ENCODE measurements at places on chromosomes 6 and 20.

GRCh38 chr20:17819395-17820093 is 119.8 kb downstream of the BANF2 start:
- no peak for DNase-seq

DNA sequence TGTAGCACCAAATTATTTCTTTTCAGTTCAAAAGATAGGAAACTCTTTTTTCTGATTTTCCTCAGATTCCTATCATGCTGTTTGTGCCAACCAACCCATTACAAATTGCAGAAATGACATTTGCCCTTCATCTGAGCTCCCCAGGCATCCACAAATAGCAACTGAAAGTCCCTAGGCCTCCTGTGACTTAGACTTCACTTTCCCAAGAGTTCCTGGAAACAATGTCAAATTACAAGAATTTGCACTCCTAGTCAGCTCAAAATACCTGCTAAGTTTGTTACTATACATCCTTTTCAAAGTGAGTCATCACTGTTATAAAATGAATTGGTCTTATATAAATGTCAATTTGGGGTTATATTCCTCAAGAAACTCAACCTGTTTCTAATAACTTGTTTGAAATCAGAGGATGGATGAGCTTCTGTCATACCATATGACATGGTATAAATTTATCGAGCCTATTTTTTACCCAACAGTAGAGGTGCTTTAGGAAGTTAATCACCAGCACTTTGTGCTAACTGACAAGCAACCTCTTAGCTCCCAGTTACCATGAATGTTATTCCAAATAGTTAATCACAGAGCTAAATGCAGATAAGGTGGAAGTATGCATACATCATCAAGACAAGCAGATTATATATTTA is 256.5 kb downstream of the HACE1 start:
- DNase-seq = no peak

DNA sequence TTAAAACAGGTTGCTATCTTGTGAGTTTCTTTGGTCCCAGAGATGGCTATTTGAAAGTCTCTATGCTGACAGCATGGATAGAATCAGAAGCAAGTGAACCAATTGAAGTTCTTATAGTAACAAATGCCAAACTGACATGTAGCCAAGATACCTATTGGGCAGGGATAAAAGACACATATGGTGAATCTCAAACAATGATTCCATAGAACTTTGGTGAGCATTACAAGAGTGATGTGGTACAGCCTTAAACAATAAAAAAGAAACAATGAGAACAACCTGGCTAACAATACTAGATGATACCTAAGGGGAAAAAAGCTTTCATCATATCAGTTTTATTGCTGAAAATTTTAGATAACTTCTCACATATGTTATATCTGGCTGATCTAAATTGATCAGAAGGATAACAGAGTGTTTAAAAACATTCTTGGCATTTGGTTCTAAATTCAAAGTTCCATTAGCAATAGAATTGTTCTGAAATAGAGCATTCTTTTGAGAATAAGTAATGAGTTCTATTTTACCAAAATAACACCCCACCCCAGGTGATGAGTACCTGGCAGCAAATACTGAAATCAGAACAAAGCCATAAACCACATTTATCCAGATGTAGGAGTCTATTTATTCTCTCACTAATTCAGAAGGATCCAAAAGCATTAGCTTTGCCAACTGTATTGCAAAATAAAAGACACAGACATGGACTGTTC is 5.8 kb upstream of the HMGCLL1 start:
- DNase-seq = no peak

- DNase-seq = no peak
Measured at GRCh38 chr6:157792671-157793070, 30.4 kb upstream of the SNX9 start.

DNA sequence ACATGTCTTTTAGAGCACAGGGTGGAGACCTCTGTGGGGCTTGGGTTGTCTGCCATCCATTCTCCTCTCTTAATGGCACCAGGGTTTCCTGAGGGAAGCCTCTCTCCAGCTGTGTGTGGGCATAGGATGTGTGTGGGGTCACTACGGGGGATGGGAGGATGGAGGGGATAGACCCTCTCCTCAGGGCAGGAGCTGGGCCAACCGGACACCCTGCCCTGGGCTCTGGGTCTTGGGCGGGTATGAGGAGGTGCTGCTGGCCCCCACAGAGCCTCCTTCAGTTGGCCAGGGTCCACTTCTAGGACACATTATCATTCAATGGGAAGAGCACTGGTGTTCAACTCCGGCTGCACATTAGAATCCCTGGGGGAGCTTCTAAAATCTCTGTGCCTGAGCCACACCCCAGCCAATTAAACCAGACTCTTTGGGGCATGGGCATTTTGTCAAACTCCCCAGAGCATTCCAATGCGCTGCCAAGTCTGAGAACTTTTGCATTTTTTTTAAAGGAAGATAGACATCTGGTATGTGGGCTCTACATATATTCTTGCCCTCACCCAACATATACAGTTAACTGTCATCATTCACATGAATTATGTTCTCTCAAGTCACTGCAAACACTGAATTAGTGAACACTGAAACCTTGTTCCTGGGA is 38.5 kb downstream of the TRAM2 start:
- no peak for DNase-seq

- peak; percentile 67 for DNase-seq
Measured at GRCh38 chr20:63658749-63659187, 656 bp downstream of the RTEL1 start.

DNA sequence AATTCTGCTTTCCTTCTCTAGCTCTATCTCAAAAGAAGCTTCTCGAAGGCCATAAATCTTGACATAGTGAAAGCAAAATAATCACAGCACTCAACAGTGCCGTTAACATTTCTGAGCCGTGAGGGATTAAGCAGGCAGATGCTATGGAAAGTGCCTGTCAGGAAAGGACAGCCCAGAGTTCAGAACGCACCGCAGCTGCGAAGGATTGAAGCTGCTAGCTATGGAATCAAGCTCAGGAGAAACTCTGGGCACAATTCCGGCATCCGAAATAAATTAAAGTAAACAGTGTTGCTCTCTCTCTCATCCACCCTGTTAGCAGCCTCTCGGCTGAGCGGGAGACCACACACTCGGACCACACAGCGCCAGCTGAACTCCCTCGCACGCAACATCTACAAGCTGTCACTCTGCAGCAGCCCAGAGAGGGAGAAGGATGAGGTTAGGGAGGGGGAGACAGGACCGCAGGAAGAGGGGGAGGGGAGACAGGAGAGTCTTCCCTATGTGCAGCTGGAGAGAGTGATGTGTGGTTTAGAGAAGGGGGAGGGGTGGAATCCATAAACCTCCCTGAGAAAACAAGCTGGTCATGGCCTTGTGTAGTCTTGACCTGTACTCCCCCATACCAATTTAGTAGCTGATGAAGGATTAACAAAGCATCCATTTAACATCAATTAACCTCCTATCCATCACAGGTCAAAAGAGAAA is 9.0 kb downstream of the EXOC2 start:
- DNase-seq = no peak

GRCh38 chr6:55759536-55759935 is 115.9 kb downstream of the BMP5 start:
- DNase-seq = no peak

DNA sequence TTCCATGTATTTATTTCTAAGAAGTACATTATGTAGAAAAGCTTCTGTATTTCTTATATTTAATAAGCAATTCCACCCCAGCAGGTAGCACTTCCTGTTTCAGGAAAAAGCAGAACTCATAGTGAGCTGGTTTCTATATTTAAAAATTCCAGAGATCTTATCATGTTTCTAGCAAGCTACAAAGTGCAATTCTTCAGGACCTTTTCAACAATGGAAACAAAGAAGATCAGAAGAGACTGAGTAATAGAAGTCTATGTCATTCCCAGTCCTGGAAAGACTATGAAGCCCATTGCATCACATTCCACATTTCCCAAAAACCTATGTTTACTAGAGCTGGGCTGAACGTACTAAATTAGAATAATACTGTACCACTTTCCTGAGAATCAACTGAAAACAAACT is 302.6 kb upstream of the NRSN1 start:
- no peak for DNase-seq

DNA sequence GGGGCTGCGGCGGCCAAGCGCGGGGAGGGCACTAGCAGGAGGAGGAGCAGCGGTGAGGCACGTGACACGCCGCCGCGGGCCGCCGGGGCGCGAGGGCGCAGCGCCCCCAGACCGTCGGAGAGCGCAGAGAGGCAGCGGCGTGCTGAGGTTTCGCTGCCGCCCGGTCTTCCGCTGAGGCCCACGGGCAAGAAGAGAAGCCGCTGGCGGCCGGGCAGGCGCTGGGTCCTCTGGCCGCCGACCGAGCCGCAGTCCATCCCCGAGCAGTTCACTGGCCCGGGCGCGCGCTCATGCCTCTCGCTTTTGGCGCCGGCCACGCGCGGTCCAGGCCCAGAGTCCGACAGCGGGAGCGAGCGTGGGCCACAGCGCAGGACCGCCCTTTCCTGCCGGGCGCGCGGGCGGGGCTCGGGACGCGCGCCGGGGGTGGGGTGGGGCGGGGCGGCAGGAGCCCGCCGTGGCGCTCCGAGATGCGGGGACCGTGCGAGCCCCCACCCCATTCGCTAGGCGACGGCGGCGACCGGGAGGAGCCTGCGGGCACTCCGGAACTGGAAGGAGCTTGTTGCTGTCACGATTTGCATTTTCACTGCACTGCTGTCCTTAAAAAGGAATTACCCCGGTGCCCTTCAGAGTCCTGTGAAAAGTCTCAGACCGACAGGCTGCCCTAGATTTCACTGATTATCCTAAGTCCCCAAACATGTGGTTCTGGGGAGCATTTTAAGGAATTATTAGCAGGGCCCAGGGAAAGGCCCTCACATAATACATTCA is at the start of gene MCUR1:
TSS of gene MCUR1 (minus strand) at position 382 of the 762 bp plus-strand sequence. CDS start at position 254, 128 bp downstream.
- peak; percentile 91 for DNase-seq

DNA sequence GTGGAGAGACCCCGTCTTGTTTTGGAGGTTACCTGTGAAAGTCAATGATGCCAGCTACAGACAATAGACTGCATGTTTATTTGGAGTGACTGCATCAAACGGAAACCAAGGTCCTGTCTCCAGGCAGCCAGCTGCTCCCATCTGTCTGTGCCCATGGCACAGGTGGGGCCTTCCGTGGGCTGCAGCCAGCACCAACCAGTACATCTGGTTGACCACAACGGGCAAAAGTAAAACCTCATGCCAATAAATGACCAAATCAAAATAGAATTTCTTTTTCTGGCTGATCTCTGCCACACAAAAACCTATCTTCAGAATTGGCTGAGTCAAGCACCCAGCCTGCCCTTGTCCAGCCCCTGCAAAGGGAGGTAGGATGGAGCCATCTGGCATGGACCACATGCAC is 33.5 kb downstream of the DLL1 start:
- DNase-seq = no peak

All from erythroblast (primary cell).